ENCODE measurements at places on chromosomes 7 and 10. TPM values are rescaled to one million over a fixed set of nuclear protein-coding genes. Genes with fewer than 3 reads are reported as not detected.

The AGBL3 gene
- 0.89 TPM for polyA plus RNA-seq

GRCh38 chr7:133674079-133674763, 421.3 kb downstream of the EXOC4 start:
- DNase-seq = no peak

DNA sequence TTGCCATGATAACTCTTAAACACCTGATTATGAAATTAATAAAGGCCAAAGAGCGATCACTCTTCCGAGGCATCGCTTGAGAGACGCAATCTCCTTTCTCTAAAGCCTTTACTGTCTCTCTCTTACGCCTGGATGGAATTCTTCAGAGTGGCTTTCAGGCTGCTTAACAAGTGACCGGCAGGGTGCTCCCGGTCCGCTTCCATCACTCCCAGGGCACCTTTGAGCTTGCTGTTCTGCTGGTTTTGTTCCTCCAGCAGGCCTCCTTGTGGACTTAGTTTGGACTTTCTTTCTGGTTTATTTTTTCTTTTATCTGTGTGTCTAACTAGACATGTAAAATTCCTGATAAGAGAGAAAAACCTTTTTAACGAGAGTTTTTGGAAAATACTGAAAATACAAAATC, 60.9 kb downstream of the MRPL32 start:
- no peak for DNase-seq

DNA sequence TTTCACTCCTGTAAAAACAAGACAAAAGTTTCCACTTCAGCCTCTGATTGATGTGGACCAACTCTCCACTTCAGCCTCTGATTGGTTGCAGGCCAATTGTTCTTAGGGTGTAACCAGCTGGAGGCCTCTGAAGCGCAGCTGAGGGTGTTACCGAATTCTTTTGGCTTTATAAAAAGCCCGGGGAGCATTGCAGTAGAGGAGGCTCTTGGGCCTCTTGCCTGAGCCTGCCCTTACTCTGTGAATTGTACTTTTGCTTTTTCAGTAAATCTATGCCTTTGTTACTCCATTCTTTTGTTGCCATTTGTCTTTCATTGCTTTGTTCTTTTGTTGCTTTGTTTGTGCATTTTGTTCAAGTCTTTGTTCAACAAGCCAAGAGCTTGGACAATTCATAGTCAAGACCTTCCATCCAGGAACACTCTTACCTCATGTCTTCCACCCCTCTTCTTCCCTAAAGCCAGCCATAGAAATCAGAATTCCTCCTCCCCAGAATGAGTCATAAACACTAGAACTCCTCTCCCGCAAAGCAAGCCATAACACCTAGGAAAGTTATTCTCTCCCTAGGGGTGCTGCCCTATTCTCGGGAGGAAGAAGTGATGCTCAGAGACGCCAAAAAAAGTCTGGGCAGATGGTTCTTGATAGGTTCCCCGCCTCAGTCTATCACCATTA, 53.5 kb upstream of the ARMC3 start:
- no peak for DNase-seq
